ENCODE measurements at places on chromosomes 16 and 17.

DNA sequence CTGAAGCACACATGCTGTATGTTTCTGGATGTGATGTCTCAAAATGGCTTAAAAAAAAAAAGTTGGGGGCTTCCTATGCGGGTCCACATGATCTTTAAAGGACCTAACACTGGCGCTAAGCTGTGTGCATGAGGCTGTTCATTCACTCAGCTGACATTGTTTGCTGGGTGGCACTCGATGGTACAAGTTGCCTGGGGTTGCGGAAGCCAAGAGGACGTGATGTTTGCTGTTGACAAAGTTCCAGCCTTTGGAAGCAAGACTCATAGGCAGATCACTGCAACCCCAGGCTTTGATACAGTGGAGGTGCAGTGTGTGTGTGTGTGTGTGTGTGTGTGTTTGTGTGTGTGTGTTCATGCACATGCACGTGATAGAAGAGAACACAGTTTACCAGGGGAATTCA is 29.5 kb upstream of the DNAI2 start:
- DNase-seq, result no peak

GRCh38 chr17:17792551-17793377 is 44.0 kb downstream of the SREBF1 start:
- peak; percentile 90 for DNase-seq

GRCh38 chr16:31110106-31111034 is 2.2 kb downstream of the BCKDK start:
- no peak for DNase-seq

GRCh38 chr17:72125226-72125651 is 4.4 kb downstream of the SOX9 start:
- no peak for DNase-seq

DNA sequence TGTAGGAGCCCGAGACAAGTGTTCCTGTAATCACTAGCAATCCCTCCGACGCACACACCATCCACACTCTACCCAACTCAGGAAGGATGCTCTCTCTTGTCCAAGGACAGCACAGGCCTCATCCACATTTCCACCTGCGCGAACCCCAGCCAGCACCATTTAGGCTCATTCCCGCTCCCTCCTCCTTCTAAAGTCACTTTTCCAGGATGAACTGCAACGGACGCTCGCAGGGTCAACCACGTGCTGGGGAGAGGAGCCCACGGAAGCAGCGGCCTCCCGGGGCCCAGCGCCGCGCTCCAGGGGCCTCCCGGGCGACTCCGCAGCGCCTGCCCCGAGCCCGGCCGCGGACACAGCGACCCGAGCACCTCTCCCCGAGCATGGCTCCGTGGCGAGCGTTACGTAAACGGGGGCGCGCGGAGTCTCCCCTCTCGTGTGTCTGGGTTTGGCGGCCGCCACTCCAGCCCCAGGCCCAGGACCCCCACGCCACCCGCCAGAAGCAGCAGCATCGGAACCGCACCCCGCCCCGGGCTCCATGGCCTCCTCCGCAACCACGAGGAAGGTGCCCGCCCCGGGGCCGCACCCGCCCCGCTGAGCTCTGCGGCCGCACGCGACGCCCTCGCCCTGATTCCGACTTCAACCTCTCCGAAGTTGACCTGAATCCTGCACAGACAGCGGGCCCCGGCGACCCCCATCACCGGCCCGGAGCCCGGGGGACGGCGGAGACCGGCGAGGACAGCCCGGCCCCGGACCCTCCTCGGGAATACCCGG is 668 bp downstream of the USP36 start:
- no peak for DNase-seq

- DNase-seq, result no peak
Measured at GRCh38 chr16:12268606-12269005, 292.1 kb downstream of the SNX29 start.

- no peak for DNase-seq
Measured at GRCh38 chr17:27577121-27577761, 53.7 kb upstream of the LGALS9 start.

DNA sequence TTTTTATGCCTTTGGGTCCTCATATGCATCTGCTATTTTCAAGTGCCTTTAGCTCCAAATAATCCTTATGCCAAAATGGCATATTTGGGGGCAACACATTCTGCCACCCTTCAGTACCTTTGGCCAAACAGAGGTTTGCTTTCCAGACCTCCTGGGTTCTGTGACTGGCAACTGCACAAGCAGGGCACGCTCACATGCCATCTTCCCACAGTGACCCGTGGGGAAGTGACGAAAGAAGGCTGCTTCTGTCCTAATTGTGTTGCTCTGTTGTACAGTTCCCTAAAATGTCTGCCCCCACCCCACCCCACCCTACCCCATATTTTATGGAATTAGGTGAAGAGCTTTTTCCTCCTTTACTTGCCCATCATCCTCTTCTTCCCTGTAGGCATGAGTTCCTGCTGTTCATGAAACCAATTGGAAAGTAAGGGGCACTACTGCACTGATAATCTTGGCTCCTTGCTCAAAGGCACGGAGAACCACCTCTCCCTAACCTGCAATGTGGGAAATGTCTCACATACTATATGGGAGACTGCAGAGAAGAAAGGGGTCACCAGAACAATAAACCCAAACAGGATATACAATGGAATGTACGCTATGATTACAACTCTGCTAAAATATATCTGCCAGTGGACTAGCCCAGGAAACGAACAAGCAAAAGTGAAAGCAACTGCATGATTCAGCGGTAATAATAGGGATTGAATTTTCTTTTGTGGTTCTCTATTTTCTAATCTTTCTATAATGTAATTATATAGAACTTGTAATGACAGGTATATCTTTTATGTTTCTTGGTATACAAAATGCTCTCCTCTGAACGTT is 3.3 kb upstream of the SLFN12L start:
- DNase-seq, result no peak

DNA sequence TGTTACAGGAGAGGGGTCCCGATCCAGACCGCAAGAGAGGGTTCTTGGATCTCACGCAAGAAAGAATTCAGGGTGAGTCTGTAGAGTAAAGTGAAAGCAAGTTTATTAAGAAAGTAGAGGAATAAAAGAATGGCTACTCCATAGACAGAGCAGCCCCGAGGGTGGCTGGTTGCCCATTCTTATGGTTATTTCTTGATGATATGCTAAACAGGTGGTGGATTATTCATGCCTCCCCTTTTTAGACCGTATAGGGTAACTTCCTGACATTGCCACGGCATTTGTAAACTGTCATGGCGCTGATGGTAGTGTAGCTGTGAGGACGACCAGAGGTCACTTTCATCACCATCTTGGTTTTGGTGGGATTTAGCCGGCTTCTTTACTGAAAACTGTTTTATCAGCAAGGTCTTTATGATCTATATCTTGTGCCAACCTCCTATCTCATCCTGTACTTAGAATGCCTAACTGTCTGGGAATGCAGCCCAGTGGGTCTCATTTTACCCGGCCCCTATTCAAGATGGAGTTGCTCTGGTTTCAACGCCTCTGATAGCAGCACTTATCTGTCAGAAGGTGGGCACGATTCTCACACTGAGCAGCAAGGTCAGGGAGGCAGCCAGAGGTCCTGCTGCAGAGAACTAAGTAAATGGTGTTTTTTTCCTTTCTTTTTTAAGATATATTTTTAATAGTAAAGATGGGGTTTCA is 26.5 kb upstream of the XYLT2 start:
- no peak for DNase-seq

- no peak for DNase-seq
Measured at GRCh38 chr17:17036524-17036998, 5.7 kb upstream of the MPRIP start.

GRCh38 chr17:28929787-28930186 is 21.5 kb downstream of the PHF12 start:
- no peak for DNase-seq

- DNase-seq, result no peak
Measured at GRCh38 chr17:7809086-7809790, 24.8 kb upstream of the KDM6B start.

- DNase-seq, result no peak
Measured at GRCh38 chr17:13477180-13477611, 124.5 kb downstream of the HS3ST3A1 start.

GRCh38 chr17:78736526-78737079 is 45.5 kb downstream of the CYTH1 start:
- DNase-seq, result no peak

DNA sequence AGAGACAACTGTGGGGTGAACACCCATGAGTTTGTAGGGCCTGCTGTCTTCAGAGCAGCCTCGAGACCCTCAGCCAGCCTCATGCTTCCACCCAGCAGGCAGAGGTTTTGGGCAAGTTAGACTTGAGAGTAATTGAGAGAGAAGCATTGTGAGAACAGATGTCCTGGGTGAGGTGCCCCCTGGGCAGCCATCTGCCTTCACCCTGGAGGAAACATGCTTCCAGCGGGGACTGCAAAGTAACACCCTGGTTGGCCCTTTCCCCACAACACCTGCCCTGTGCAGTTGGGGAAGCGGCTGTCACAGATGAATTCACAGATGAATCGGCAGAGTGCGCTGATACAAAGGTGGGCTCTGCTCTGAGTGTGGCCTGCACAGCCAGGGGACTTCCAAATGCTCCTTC is 23.4 kb downstream of the ATPAF2 start:
- no peak for DNase-seq

GRCh38 chr16:89409161-89409711 is 81.1 kb downstream of the ANKRD11 start:
- DNase-seq, result no peak

DNA sequence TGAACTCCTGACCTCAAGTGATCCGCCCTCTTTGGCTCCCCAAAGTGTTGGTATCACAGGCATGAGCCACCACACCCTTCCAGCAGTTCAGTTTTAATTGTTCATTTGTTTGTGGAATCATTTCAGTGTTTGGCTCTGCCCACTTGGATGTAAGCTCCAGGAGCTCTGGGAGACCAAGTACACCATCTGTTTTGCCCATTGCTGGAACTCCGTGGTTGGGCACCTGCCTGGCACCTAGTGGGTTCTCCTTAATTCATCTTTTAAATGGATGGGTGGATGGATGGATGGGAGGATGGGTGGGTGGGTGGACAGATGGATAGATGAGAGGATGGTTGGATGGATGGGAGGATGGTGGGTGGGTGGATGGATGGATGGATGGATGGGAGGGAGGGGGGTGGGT is 953 bp upstream of the NECAB2 start:
- DNase-seq, result no peak

DNA sequence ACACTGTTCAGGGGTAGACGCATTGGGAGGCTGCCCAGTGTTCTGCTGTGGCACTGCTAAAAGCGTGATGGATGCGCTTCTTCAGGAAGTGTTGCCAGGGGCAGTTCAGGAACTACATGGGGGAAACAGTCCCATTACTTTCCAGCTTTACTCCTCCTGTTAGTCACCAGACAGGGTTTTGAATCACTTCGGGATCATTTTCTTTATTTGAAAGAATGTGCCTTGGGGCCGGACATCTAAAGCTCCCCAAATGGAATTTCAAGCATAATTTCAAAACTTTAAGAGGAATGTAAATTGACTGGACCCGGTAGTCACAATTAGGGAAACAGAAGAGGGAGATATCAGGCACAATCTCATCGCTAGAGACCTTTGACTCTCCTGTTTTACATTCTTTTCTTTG is 1.3 kb upstream of the KRTAP2-1 start:
- no peak for DNase-seq

GRCh38 chr17:80445007-80445725 is 30.2 kb downstream of the ENDOV start:
- DNase-seq, result peak; percentile 90

GRCh38 chr17:77381185-77381700 is 240.5 kb downstream of the SEC14L1 start:
- no peak for DNase-seq

GRCh38 chr17:17035490-17035889 is 6.8 kb upstream of the MPRIP start:
- DNase-seq, result no peak

DNA sequence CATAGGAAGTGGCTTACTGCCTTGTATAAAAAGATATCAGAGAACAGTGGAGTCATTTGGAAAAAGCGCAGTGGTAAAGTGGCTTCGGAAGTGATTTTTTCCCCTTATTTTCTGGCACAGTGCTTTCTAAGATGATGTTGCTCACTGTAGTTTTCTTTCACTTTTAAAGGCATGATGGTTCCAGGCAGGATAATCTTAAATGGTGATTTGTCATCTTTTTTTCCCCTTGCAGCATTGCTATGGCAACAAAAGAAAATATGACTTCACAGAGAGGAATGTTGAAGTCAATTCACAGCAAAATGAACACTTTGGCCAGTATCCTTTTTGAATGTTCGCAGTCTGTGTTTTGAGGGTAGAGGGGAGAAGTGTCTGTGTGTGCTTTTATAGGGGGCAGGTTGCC is 42.5 kb downstream of the GOSR1 start:
- no peak for DNase-seq

DNA sequence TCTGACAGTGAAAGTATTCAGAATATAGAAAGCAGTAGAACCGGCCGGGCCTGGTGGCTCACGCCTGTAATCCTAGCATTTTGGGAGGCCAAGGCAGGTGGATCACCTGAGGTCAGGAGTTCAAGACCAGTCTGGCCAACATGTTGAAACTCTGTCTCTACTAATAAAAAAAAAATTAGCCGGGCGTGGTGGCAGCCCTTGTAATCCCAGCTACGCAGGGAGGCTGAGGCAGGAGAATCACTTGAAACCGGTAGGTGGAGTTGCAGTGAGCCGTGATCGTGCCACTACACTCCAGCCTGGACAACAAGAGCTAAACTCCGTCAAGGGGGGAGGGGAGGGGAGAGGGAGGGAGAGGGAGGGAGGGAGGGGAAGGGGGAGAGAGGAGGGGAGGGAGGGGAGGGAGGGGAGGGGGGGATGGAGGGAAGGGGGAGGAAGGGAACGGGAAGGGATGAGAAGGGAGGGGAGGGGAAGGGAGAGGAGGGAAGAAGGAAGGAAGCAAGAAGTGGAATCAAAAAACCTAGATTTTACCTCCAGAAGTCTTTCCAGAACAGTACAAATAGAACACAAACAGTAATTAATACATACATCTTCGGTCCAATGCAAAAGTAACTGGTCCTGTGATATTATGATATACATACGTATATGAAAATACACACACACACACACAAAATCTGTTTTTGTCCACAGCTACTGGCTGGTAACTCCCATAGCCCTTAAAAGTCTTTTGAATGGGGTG is 10.9 kb upstream of the NT5C start:
- no peak for DNase-seq

GRCh38 chr17:67476787-67477335 is 99.8 kb downstream of the PITPNC1 start:
- no peak for DNase-seq

DNA sequence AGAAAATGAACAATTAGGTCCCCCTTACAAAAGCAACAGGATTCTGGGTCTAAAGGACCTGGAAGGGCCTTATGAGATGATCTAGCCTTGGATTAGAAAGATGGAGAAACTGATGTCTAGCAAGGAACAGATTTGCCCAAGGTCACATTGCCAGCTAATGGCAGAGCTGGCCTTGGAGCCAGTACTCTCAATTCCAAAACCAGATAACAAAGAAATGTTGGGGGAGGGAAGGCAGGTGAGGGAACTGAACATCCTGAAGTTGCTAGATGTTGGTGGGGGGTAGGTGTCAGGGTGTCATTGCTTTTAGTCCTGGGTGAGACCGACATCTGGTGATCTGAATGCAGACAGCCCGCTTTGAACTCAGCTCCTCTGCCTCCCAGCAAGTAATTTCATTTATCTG is 11.3 kb upstream of the ZNF423 start:
- no peak for DNase-seq

Data from spinal cord (tissue), 10 donors.